ENCODE measurements at places on chromosomes 3 and 15. TPM values are rescaled to one million over a fixed set of nuclear protein-coding genes. Genes with fewer than 3 reads are reported as not detected.
A peak's percentile ranks its signal among the peaks of the same experiment; 100 is the strongest.

DNA sequence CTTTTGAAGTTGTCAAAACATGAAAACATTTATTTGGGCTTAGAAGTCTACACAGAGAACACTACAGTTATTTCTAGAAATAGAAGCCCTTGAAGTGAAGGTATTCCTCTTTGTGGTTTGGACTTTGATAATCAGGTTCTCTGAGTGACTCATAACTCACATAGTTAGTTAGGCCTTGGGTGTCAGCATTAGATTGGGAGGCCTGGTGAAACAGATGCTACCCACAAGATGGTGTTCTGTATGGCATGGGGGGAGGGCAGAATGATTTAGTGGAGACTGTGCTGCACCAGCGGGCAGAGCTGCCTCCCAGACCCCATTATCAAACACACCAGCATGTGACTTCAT lies 108.9 kb upstream of the ETV5 start:
- no peak for DNase-seq

DNA sequence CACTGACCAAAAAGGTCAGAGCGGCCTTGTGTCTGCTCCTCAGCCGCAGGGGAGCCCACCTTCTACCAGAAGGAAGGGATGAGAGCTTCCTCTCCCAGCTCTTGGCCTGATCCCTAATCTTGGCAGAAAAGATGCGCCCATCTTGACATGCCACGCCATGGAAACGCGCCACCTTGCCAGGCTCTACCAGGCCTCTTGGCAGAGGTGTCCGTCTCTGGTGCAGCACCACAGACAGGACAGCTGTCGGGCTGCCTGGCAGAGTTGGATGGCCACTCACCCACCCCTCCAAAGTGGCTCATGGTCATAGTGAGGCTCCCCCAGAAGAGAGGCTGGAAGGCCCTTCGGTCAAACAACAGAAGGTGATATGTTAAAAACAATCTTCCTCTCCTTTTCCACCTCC lies 105.2 kb downstream of the LIPC start:
- DNase-seq: no peak

TMC3 gene
- total RNA-seq: not detected

IGSF10 gene
- total RNA-seq: 2.6 TPM

GRCh38 chr3:193240436-193240849 lies 579 bp upstream of the PLAAT1 start:
- DNase-seq: no peak

DNA sequence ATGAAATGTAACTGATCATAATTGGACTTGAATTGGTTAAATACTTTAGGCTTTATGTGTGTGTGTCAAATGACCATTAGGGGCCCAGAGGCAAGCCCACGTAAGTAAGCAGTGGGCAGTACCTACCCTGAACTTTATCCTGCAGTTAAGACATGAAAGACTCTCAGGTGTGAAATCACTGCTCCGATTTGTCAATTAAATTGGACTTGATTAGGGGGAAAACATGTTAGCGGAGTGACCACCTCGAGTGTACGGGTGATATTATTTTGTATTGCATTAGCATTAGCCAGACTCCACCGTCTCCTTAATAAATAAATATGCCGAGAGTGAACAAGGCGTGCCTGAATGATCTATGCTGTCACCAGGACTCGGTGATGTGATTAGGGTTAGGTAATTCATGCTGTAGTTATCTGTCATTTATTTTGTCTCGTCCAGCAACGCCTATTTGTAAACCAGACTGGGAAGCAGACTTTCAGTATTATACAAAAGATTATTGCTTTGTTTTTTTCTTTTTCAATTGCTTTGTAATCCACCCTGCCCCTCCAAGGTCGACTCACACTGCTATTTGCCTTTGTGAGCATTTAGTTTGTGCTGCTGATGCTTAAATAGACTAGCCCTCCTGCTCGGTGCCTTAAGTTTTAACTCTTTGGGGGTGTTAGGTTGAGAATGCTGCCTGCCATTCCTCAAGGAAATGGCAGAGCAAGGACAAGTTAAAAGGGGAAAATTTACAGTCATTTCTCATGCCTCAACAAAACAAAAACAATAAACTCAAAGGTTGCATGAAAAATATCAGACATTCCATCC lies 1.8 kb downstream of the RBMS3 start:
- peak; percentile 5 for DNase-seq

GPR27 gene
- 0.39 TPM for total RNA-seq

GRCh38 chr3:99471353-99472323 lies 166.8 kb upstream of the COL8A1 start:
- DNase-seq: no peak

FBXL22 gene
- total RNA-seq: not detected

RPL4 gene
- 3,102 TPM for total RNA-seq

DNA sequence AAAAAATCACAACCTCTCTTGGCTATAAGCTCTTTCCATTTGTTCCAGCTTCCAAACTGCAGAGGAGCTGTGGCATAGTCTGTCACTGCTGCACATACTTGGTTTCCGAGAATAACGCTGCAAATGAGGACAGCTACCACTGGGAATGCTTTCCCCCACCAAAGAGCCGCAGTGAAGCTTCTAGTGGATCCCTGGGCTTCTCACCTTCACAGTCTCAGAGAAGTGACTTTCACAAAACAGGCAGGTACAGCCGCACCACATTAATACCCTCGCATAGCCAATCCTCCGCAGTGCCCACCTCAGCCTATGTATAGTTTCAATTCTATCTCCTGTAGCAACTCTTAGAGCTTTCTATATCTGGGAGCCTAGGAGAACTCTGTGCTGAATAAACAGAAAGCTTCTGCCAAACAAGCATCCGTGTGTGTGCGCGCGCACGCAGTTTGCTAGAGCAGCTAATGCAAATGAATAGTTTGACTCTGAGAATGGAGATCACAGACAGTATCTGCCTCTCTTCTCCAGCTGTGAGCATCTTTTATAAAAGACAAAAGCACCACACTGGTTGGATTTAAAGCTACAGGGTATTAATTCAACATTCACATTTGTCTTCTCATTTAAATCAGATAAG lies 81.9 kb upstream of the PLXND1 start:
- DNase-seq: no peak

CCDC174 gene
- 22.4 TPM for total RNA-seq

GRCh38 chr3:126964261-126964660 lies 18.7 kb upstream of the PLXNA1 start:
- DNase-seq: no peak

DNA sequence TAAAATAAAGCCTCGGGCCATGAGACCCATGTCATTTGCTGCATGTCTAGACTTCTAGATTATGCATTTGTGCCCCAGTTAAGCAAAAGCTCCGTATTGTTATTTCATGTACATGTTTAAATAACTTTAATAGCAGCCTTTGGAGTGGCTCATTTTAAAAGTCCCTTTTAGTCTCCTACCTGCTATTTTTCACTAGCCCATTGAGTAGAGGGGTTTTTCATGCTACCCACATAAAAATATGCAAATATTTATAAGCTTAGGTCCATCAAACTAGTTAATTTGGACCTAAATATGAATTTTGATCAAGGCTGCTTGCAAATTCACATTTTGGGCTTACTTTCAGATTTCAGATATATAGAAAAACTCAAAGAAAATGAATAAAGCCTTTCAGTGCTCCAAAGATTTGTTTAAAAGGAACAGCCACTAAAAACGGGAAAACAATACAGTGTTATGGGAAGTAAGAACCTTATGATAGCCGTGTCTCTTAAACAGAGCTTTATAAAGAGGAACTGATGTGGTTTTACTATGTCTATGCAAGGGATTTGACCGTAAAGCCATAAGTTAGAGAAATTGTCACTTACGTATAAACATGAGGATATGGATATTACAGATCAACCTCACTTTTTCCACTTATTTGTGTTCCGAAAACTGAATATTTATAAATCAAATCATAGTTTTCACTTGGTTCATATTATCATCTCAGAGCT lies 30.0 kb downstream of the FILIP1L start:
- no peak for DNase-seq

SPSB4 gene
- not detected for total RNA-seq

DNA sequence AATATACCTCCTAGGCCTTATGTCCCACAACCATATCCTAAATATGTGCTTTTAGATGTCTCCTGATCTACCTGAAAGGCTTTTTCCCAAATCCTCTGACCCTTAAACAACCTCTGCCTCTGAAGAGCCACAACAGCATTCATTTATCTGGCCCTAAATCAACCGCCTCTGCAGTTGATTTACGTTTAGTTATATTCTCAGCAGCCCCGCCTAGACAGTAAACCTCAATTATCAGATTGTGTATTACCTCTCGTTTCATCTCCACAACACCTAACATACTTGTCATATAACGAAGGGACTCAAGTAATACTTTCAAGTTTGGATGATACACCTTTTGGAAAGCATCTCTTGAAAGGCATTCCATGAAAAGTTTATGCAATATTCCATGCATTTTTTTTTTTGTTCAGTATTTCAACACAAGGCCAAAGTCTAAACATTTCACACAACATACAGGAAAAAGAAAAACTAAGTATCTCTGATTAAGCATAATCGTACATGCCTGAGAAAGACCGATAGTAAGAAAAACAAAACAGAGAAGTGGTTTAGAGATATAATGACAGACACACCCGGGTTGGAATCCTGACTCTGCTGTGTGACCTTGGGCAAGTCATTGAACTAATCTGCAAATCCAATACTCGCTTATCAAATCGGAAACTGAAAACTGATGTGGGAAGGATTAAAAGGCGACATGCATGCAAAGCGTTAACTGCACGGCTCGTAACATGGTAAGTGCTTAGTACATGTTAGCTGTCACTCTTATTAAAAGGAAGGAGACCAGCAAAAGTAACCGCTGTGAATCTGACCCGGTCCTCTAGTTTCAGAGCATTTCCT lies 778 bp downstream of the CRBN start:
- DNase-seq: no peak

DNA sequence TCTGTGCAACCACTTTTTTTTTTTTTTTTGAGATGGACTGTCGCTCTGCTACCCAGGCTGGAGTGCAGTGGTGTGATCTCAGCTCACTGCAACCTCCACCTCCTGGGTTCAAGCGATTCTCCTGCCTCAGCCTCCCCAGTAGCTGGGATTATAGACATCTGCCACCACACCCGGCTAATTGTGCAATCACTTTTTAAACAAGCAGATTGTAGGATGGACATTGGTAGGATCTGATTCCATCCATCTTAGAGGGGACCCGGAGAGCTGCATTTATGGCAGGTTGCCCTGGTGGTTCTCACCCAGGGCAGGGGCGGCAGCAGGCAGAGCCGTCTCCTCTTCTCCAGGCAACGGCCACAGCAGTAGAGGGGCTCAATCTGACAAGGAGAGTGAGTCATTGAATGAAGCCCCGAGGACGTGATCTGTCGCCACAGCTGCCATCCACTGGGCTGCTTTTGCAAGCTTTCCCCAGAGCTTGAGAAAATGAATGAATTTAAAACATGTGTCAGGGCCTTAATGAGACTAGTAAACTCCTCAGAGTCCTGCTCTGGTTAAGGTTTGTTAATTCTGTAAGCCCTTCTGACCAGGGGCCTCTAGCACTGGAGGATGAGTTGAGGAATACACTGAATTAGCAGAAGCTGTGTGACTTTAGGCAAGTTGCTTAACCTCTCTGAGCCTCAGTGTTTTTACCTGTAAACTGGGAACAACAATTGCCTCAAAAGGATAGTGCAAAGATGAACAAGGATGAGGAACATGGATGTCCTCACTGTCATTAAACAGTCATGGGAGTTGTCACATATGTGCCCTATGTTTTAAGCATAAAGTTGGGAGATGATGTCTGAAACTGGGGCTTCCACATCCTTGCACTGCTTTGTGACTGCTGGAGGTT lies 129.1 kb downstream of the ASB7 start:
- DNase-seq: no peak

ZKSCAN7 gene
- not detected for total RNA-seq

TGM4 gene
- not detected for total RNA-seq

AHSG gene
- 237 TPM for total RNA-seq

IL17RE gene
- 82.9 TPM for total RNA-seq

DNA sequence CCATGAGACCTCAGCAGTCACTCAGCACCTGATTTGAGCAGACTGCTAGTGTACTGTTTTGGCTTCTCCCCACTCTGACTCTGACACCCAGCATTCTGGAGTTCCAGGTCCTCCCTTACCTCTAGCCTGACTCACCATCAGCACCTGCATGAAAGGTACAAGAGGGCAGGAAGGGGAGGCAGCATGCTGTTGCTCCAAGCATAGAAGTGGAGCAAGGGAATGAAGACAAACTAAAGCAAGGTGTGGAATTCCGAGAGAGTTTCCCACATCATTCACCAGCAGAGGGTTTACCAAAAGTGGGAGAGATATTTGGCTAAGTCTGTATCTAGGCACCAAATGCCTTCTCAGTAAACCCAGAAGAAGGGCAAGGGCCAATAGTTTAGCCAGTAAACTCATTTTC lies 21.3 kb downstream of the HEXA start:
- no peak for DNase-seq

TMEM108 gene
- total RNA-seq: not detected

GHSR gene
- not detected for total RNA-seq

DNA sequence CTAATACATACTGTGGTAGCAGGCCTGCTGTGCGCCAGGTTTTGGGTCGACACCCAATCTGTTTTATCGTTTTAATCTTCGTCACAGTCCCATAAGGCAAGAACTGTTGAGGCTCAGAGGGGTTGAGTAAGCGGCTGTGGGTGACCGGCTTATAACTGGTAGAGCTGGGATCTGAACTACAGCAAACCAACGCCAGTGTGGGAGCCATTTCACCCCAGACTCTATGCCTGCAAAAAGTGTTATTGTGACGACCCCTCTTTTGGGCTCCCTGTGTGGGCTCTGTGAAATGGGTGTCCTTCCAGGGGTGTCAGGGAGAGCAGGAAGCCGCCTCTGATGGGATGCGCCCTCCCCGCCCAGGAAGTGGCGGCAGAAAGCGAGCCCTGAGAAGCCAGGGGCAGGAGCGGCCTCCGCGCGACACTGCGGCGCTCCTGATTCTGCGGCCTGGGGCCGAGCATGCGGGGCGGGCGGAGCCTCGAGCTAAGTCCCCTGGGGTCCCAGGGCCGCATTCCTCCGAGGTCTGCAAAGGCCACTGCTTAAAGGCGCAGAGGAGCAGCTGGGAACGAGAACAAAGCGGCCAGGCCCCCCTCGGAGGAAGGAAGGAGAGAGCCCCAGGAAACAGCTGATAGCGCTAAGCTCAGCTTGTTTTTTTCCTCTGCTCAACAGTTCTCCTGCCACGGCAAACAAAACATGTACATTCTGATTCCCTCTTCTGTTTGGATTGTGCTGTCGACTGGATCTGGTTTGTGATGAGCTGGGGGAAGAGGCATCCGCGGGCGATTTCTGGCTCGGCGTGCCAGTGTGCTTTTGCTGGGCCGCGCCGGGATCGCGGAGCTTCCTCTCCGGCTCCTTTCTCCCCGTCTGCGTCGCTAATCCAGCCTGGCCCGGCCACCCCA lies 33.9 kb downstream of the GRK7 start:
- no peak for DNase-seq

- DNase-seq: no peak
Observed at GRCh38 chr3:114155370-114155821, 23.5 kb downstream of the DRD3 start.

FBXW12 gene
- total RNA-seq: 1.7 TPM

DNA sequence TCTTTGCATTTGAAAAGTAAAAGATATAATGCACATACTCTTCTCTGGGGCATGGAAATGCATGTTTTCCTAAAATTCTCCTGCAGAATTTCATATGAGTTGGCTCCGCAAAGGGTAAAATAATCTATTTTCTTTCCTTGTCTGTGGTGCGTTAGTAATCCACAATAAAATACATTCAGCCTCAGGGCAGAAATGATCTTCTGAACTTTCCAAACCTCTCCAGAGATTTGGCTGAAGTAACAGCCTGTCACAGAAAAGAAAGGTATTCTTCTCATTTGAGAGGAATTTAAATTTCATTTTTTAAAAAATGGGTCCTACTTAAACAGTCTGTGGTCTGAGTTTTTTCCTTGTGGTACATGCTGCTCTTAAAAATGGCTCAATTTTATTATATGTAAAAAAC lies 182.7 kb upstream of the DCBLD2 start:
- DNase-seq: no peak

PARP15 gene
- not detected for total RNA-seq

GRCh38 chr15:77689821-77690220 lies 57.1 kb upstream of the LINGO1 start:
- no peak for DNase-seq
